ENCODE measurements at places on chromosomes 7 and 10.
A peak's percentile ranks its signal among the peaks of the same experiment; 100 is the strongest.

DNA sequence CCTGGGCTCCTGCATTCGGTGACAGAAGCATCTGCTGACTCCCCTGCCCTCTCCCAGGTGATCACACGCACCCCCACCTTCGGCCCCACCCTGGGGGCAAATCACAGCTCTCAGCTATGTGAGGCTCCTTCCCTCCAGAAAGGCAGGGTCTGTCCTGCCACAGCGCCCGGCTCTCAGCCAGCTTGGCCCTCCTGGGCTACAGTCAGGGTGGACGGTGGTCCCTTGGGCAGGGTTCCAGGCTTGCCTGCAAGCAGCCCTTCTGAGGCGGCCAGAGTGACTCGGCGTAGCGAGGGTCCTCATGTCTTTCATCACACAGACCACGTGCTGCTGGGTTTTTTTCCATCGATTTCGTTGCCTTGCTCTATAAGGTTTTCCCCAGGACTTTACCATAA, 53.6 kb upstream of the EBF3 start:
- DNase-seq, result no peak

- no peak for DNase-seq
Measured at GRCh38 chr7:70679661-70680060, 452.3 kb upstream of the GALNT17 start.

- no peak for DNase-seq
Measured at GRCh38 chr7:154332811-154333580, 280.8 kb downstream of the DPP6 start.

GRCh38 chr7:50310361-50310760, 5.8 kb downstream of the IKZF1 start:
- no peak for DNase-seq

DNA sequence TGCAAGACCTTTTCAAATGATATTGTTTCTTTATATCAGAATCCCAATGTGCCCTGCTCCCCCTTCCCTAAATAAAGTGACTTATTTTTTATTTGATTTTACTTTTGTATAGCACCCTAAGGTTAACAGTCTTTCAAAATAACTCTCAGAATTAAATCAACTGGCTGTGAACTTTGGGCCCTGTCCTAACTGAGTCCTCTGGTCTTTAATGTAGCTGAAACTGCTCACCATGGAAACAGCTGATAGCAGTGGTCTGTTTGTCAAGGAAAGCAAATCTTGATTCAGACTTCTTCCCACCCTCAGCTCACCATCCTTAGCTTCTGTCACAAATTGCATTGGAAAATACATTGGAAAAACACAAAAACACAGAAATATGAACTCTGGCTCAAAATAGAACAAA, 105.2 kb upstream of the PRPS1L1 start:
- DNase-seq, result no peak

- no peak for DNase-seq
Measured at GRCh38 chr10:16258291-16259040, 178.3 kb upstream of the PTER start.

DNA sequence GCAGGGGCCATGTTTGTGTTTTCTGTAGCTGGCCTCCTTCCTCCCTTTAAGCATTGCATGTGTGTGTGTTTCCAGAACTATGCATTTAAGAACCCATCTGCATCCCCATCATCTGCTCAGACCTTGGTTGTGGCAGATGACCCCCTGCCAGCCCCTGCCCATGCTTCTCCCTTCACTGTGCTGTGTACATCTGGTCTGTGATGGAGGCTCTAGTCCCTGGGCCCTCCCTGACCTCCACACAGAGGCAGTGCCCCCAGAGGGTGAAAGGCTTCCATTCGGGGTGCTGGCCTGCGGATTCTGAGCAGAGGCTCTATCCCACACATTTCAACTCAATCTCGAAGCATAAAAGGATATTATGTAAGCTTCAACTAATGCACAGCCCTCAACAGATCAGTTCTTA, 89.4 kb downstream of the TACC2 start:
- no peak for DNase-seq

DNA sequence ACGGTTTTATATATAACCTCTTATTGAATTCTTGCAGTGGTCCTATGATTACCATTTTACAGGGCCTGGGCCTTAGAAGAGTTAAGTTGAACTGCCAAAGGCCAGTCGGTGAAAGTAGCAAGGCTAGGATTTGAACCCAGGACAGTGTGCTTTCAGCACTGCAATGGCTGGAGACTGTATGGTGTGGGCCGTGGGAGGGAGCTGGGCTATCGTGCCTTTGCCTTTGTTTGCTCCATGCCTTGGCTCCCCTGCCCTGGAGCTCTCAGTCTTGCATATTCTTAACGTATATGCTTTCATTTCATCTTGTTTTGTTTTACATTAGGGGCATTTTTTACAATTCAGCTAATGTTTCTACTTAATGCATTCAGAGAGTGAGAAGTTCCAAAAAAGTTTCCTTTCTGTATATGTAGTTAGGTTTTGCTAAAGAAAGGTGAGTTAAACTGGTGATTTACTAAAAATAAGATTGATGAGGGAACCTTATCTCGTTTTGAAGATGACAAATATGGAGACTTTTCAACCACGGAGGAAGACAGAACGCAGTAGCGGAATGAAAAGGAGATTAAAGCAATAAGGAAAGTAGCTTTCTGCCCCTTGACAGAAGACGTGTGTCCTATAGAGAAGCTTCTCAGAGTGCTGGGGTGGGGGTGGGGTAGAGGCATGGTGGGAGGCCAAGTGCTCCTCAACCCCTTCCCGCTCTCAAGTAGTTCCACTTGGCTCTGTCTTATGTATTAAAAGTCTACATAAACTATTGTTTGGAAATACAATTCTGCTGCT, 82.5 kb downstream of the RTKN2 start:
- no peak for DNase-seq

DNA sequence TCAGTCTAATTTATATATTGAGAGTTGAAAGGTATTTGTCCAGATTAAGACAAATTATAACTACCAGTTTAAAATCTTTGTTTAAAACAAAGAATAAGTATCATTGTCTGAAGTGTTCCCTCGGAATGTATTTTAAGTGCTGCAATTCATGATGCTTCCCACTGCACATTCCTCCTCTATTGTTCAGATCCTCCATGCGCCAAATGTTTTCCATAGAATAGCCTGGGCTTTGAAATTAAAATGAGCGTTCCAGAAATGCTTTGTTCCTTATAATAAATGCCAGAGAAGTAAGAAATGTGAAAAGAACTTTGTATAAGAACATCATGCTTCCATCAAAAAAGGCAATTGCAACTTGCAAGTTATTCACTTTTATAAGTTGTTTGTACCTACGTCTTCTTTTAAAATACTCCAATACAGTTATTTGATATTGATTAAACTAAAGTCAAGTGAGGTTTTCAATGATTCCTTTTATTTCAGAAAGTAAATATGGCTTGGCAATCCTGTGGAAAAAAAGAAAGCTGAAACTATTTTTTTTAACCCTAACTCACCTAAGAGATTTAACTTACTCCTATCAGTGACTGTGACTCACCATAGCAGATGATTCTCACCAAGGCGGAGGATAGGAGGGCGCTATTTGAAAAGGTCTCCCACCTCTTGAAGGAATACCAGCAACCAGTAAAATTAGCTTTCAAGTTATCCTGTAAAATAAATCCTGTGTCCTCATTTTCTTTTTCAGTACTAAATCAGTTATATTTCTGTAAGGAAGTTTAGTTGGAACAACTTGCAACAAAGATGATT, 85.8 kb downstream of the CTNNA3 start:
- no peak for DNase-seq

DNA sequence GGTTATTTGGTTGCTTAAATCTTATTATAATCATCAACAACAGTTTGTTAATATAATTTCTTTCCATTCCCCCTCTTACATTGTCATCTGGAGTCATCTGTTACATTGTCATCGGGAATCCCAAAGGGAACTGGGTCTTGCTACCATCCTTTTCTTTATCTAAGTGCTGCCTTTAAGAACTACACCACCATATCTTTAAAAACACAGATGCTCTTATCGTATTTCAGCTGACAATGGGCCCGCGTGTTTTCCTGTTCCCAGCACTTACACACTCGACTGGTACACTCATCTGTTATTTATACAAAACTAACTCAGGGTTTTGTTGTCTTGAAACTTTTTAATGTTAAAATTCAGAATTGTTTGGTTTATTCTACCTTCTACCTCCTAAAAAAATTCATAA, 256.2 kb upstream of the MGMT start:
- no peak for DNase-seq

DNA sequence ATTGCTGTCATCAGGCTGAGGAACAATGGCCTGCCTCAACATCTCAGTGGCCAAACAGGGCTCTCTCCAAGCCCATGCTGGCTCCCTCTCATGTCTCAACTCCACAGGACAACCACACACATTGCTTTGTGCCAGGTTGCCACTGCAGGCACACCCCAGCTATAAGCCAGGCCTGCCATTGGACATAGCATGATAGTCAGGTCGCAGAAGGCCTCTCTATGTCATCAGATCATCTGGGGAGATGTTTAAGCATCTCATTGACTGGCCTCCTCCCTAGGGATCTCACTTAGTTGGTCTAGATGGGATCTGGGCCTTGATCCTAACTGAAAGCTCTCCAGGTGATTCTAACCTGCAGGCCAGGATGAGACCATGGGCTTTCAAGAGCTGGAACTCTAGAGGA, 257.2 kb downstream of the GRID1 start:
- no peak for DNase-seq

DNA sequence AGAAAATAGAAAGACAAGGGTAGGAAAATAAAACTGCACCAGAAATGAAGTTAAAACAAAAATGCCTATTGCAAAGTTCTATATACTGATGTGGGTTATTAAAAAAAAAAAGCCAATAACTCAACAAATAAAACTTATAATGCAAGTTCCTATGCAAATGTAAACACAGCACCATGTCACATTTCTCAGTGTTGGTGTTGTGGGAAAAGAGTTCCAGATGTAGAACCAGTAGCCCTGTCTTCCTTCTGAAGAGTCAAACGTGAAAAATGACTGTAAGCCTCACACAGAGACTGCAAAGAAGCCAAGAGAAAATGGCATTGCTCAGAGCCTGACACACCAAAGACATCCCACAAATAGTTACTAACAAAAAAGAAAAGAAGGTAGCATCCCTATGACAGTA, 10.1 kb downstream of the PON2 start:
- DNase-seq, result no peak

DNA sequence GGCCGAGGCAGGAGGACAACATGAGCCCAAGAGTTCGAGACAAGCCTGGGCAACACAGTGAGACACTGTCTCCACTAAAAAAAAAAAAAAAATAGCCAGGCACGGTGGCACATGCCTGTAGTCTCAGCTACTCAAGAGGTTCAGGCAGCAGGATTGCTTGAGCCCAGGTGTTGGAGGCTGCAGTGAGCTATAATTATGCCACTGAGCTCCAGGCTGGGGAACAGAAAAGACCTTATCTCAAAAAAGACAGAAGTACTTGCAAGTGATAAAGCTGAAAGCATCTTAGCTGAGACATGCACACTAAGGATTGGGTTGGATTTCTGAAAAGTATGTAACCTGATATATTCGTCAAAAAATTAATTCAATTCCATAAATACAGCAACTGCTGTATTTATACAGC, 68.4 kb downstream of the PPP1R3C start:
- DNase-seq, result no peak

DNA sequence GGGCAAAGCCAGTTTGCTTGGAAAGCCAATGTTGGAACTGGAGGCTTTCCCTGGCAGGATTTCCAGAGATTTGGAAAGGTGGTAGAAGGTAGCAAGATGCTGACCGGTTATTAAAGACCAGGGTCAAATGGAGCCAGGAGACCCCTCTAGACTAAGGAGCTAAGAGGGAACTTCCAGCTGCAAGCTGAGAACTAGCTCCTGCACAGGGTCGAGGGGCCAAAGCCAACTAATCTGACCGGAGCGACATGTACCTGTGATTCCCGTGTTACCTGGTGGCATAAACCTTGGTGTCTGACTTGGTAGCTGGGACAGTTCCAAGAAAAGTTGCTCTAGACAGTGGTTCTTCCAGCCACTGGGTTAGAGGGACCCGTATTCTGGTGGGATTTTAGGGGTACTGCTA, 41.8 kb downstream of the SPDYE5 start:
- no peak for DNase-seq

GRCh38 chr7:45223728-45224630, 66.4 kb downstream of the RAMP3 start:
- DNase-seq, result no peak

- DNase-seq, result no peak
Measured at GRCh38 chr10:44970812-44971395, 7.7 kb downstream of the DEPP1 start.

- no peak for DNase-seq
Measured at GRCh38 chr7:4233146-4233545, 448.9 kb upstream of the FOXK1 start.

- no peak for DNase-seq
Measured at GRCh38 chr7:151470711-151471110, 30.8 kb upstream of the CRYGN start.

DNA sequence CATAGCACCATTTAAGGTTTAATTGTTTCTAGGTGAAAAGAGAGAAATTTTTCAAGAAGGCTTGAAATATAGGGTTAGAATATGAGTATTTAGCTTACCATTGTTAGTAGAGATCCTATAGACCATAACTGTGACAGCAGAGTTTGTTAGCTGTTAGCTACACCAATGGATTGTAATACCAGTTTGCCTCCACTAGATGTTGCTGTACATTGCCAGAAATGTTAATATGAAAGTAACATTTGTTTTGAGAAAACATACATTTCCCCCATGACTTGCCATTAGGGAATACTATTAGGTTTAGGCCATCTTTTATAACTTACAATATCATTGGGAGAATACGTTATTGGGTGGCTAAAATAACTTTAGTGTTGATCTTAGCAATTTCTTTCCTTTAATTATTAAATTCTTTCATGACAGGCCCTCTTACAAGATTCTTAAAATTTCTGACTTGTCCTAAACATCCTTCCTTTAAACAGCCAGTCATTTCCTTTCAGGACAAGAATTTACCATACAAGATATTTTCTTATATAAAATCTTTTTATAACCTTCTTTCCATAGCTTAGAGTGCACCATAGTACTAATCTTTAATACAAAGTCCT, 39.5 kb downstream of the ZNF117 start:
- no peak for DNase-seq

GRCh38 chr10:80196270-80196949, 8.9 kb downstream of the ANXA11 start:
- DNase-seq, result no peak

GRCh38 chr10:21490028-21490710, 35.3 kb downstream of the SKIDA1 start:
- no peak for DNase-seq

DNA sequence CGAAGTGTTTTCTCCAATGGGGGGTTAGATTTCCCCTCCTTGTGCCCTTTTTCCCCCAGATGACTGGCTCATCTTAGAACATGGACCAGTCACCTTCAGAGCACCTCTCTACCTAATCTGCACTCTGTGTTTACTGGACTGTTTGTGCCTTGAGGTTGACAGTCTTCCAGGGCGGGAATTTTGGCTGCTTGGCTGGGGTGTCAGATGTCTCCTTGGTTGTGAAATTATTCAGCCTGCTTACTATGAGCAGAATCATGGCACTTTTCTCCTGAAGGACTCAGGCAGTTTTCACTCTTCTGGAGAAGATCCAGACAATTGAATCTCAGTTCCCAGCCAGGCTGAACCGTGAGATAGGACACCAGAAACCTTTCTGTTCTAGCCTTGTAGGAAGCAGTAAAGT, 60.3 kb upstream of the NFKB2 start:
- no peak for DNase-seq

GRCh38 chr7:130205084-130205947, at the start of gene TMEM209:
TSS of gene TMEM209 (minus strand) at chr7:130205406. CDS start at chr7:130205375, 31 bp downstream.
- DNase-seq, result peak; percentile 60

- no peak for DNase-seq
Measured at GRCh38 chr10:62462461-62462860, 88.3 kb downstream of the ZNF365 start.

- no peak for DNase-seq
Measured at GRCh38 chr10:13633689-13634088, 46.9 kb downstream of the PRPF18 start.

GRCh38 chr10:69709366-69709941, 79.4 kb downstream of the FAM241B start:
- DNase-seq, result no peak

Measured in D721Med (cell line).